ENCODE measurements at places on chromosomes 16 and 17.

GRCh38 chr17:7064261-7064660 is 15.8 kb downstream of the CLEC10A start:
- DNase-seq: no peak

- DNase-seq: no peak
Observed at GRCh38 chr17:45302649-45303173, 14.1 kb downstream of the MAP3K14 start.

DNA sequence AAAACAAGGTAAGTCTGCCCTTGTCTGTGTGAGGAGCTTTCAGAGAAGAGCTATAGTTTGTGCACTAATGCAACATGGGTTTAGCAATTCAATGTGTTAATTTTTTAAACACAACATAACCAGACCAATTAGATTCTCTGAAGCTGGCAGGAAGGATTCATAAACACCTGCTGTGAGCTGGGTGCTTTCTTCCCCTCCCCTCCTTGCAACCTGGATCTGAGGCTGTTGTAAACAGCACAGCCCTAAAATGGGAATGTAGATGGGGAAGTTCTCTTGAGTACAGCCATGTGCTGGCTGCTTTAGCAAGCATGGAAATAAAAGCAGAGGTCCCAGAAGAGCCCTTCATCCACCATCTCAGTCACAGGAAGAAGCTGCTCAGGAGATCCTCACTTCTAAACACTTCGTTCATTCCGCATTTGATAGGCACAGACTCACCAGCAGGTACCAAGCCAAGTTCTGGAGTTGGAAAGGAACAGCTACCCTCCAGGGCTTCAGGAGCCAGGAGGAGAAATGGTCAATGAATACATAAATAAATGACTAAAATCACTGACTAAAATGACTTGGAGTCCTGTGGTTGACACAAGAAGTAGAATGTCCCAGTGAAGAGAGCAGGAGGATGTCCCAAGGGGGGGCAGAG is 21.7 kb downstream of the AXIN2 start:
- DNase-seq: no peak

DNA sequence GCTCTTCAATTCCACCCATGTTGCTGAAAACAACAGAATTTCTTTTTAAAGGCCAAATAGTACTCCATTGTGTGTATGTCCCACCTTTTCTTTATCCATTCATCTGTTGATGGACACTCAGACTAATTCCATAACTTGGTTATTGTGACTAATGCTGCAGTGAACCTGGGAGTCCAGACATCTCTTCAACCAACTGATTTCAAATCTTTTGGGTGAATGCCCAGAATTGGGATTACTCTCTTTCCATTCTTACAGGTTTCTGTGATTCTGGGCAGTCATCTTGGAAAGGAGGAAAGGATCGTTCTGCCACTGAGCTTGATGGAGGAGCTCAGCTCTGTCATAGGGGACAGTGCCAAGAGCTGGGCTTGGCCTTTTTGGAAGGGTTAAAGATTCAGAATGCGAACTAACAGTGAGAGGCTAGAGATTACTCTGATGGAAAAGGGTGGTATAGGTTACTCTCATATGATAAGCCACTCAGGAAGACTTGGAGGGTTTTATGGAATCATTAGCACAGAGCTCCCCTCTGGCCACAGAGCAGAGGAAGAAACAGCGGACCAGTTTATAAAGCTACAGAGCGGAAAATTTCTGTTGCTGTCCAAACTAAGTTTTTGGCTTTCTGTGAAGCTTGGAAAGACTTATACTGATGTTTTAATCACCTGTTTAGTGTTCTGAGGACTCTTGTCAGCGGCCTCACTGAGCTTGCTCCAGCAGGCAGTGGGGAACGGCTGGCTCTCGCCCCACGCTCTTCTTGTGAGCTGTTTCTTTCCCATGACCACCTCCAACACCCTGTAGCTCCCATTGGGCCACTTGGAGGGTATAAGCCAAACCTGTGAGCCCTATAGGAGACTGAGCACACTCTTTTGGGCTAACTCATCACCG is 48.3 kb downstream of the HIC1 start:
- no peak for DNase-seq

DNA sequence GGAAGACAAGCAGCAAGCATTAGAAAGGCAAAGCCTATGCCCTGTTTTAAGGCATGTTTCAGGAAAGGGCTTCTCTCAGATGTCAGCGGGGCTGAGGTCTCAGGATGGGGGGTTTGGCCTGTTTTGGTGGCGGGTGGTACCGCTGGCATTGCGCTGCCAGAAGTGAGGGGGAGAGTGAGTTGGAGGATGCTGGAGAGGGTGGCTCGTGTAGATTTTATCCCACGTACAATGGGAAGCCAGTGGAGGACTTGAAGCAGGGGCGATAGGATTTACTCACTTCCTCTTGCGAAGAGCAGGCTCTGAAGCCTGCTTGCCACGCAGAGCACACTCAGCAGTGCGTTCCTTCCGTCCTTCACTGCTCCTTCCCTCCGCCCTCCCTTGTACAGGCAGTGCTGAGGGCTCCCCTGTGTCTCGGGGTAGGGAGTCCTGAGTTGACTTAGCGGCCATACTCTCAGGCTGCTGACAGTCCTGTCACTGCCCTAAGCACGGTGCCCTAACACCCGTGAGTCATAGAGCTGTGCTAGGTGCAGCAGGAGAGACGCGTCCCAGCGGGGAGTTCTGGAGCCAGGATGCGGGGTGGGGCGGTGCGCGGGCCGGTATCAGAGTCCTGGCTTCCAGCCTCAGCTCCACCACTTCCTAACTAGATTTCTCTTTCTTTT is 113.1 kb downstream of the SNX29 start:
- DNase-seq: no peak

DNA sequence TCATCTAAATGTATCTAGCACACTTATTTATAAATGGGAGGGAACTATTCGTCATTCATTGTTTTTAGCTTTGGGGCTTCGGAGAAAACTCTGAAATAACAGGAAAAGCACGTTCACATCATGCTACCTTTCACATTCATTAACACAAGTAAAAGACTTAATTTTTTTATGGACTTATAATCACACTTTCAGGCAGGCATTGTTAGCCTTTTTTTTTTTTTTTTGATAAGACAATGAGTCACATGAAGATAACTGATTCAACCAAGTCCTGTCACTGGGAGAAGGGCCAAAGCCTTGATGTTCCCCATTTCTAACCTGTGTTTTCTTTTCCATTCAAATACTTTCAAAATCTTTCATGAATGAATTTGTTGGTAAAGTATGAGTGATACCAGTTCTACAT is 631.3 kb upstream of the CA10 start:
- no peak for DNase-seq

GRCh38 chr16:24537474-24538337 is 1.7 kb upstream of the RBBP6 start:
- DNase-seq: no peak
